ENCODE measurements at places on chromosomes 11 and 22. TPM values are rescaled to one million over a fixed set of nuclear protein-coding genes. Genes with fewer than 3 reads are reported as not detected.

DNA sequence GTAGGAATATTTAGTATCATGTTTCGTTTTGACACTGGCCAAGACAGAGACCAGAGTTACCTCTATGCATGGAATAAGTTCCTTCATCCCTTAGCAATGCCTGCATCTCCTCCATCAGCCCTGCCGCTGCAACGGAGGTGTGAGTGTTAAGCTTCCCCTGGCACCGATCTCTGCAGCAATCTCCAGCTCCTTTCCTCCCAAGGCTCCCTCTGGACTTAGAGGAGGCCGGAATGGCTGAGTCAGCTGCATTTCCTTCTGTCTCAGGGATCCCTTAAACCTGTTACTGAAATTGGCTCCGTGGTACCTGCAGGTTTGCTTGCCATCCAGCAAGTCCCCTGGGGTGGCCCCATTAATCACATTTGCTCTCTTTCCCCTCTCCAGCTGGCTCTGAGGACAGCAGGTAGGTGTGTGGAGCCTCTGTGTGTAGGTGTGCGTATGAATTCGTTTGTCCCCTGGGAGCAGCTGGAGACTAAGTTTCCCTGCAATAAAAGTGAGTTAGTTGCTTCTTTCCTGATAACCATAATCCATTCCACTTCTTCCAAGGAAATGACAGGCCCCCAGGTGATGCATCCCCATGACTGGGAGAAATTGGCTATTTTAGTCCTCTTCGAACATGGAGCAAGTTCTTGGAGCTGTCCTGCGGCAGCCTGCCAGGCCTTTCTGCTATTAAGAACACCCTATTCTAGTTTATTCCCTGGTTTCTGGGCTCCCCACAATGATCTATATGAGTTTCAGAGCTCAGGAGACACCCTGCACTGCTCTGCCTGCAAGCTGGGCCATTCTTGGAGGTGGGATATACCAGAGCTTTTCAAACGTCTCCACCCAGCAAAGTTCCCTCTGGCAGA, 457.2 kb upstream of the CADM1 start:
- no peak for DNase-seq

LRRC10B gene
- 0.14 TPM for polyA plus RNA-seq

GRCh38 chr22:41288245-41288946, 2.4 kb upstream of the RANGAP1 start:
- DNase-seq: no peak

DNA sequence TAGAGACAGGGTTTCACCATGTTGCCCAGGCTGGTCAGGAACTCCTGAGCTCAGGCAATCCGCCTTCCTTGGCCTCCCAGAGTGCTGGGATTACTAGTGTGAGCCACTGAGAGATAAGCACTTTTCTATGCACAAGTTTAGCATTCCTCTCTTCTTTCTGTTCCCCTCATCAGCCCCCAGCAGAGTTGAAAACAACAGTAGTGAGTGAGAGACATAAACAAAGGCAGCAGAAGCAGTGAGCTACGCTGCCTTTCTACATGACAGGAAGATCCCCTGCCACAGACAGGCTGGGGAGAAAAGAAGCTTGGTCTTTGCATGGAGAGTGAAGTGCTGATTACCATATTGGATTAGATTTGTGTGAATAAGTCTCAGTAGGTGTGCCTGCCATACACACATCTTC, 392.0 kb upstream of the KIRREL3 start:
- no peak for DNase-seq

- no peak for DNase-seq
These were observed 7.6 kb downstream of the APOBEC3A start for GRCh38 chr22:38964989-38965388.

PANX3 gene
- not detected for polyA plus RNA-seq

DNA sequence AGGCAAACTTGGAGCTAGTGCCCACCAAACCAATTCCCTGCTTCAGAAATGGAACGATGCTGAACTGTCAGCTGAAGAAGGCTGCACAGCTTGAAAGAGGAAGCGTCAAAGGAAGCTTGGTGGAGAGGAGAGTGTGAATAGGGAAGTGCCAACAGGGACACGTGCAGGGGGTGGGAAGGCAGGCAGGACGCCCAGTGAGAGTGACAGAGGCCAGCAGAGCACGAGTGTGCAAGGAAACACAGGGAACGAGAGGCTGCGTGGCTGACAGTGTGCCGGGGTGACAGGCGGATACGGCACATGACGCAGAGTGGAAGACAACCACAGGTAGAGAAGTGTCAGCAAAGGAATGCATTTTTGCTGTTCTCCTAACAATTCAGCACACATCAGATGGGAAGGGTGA, 196.4 kb downstream of the LARGE1 start:
- DNase-seq: no peak

ARRB1 gene
- polyA plus RNA-seq: 16.2 TPM

DNA sequence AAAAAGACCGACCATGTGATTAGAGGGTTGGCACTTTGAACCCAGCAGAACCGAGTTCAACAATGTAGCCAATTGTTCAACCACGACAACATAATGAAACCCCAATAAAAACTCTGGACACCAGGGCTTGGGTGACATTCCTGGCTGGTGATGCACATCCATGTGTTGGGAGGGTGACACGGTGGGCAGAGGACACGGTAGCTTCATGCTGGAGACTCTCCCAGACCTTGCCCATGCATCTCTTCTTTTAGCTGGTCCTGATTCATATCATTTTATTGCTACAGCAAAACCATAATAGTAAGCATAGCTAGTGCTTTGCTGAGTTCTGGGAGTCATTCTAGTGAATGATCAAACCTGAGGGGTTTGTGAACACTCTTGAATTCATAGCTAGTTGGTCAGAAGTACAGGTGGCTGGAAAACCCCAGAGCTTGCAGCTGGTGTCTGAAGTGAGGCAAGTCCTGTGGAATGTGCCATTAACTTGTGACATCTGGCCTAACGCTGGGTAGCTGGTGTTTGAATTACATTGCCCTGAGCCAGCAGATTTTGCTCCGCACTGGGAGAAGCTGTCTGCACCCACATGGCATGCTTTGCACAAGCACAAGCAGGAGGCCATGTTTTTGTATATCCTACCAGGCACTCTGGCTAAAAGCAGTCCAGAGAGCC, 14.0 kb downstream of the RPUSD4 start:
- no peak for DNase-seq

OR2D2 gene
- not detected for polyA plus RNA-seq

- DNase-seq: no peak
These were observed 504.3 kb downstream of the FAM181B start for GRCh38 chr11:82229341-82229740.

GGTLC2 gene
- not detected for polyA plus RNA-seq

DNA sequence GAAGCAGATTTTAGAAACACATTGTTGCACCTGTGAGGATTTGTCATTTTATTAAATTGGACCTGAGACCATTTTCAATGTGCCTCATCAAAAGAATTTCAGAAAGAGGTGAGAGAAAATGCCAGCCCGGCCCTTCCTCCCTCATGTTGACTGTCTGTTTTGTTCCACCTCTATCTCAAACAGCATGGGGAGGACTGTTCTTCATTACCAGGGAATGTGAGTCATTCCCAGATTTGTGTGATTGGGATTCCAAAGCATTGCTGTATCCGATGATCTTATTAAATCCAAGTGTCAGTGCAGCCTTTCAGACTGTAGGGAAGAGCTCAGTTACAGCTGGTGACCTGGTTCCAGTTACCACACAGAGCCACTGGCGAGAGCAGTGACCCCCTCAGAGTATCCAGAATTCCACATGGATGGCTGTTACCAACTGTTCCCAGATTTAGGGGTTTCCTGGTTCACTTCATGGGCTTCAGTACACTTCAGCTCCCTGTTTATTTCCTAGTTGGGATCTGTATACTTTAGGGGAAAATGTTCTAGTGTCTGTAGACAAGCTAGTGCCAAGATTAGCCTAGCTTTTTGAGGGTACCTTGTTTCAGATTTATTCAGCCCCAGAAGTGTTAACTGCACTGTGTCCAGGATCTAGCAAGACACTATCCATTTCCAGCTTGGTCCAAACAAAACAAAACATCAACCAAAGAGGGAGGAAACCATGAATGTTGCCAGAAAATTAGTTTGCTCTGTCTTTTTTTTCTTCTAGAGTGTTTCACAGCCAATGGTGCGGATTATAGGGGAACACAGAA, 20.9 kb downstream of the KREMEN1 start:
- peak; percentile 55 for DNase-seq

CLMP gene
- polyA plus RNA-seq: 12.0 TPM

OR51A4 gene
- not detected for polyA plus RNA-seq

- peak; percentile 83 for DNase-seq
These were observed 72.0 kb downstream of the FLI1 start for GRCh38 chr11:128765571-128766549.

GRCh38 chr22:43269246-43269645, 73.9 kb downstream of the SCUBE1 start:
- no peak for DNase-seq

GRCh38 chr11:73989156-73989555, 6.5 kb upstream of the UCP2 start:
- no peak for DNase-seq

DNA sequence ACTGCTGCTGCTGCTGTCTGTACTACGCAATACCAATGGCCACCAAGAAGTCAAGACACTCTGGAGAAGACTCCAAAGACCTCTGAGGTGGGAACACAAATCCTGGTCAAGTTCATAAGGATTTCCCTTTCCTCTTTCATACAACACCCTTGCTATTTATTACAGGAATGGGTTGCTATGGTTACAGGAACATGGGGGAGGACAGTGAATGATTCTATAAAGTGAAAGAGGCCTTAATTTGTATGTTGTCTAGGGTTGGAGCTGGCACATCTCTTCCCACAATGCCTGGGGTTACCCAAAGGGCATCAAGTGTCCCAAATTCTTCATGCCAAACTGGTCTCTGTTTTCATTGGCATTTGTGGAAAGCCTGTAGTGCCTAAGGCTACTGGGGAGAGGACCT, 11.4 kb upstream of the SEC14L3 start:
- DNase-seq: no peak

GRCh38 chr22:50507421-50507990, at the start of gene LMF2:
Gene LMF2, minus strand, starts transcription at chr22:50507702. Its CDS starts 27 bp downstream, at chr22:50507675.
- no peak for DNase-seq

DNA sequence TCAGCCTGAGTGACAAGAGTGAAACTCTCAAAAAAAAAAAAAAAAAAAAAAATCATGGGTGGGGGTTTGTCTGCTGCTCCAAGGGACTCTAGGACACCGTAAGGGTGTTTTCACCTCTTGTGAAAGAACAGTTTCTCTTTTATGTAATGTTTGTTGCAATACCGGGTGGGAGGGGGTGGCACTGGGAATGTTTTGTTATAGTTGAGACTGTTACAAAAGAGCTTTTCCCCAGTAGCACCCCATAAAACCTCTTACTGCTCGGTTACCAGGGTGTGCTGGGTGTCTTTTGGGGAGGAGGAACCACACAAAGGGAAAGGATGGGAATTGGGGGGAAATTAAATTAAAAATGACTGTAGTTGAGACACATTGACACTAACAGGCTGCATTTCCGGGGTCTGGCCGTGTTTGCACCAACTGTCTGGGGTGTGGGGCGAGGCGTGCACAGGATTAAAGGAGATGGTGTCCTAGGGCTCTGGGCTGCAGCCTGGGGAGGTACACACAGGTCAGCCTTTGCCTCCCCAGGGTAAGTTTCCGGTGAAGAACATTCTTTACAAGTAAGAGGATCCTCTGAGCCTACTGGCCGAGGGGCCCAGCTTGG, 1.6 kb downstream of the NFAM1 start:
- DNase-seq: no peak

DNA sequence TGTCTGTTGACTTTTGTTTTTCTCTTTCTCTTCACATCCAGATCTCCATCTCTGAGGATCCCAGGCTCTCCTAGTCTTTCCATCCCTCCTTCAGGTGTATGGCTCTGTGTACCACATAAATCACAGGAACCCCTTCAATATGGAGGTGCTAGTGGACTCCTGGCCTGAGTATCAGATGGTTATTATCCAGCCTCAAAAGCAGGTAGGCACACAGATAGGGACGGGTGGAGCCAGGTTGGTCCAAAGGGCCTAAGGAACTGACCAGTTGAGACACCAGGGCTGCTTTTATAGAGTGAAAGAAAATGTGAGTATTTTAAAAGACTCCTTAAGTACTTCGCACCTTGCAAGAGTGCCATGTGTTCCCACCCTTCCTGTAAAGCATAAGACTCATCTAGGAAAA, 39.9 kb downstream of the GLYATL1 start:
- DNase-seq: no peak

LIF gene
- 0.76 TPM for polyA plus RNA-seq

DNA sequence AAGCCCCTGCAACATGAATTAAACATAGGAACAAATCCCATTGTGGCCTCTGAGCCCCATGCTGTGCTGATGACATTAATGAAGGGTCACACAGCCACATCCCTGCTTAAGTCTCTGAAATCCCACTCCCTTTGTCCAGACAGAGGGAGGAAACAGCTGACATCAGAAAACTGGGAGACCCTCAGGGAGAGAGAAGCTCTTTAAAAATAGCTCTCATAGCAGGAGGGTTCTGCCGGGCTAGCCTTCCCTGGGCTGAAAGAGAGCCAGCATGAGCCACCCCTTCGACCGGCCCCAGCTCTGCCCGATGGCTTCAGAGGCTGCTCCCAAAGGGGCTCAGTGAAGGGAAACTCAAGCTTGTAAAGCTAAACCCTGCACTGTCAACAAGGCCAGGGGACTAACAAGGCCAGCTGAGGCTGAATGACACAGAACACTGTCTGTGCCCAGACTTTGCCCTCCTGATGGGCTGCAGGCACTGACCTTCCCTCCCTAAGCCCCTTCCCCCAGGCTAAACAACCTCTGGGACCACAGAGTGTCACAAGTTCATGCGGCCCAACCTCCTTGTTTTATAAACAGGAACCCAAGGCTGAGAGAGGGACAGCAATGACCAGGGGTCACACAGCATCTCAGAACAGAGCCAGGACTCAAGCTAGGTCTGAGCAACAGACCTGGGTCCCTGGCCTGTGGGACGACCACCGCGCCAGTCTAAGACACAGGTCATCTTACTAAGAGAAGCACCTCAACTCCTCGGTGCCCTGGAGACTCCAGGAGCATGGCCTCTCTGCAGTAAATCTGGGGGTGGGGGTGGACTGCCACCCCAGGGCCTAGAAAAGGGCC, 163.8 kb downstream of the CHST1 start:
- DNase-seq: no peak

SEPTIN3 gene
- 0.75 TPM for polyA plus RNA-seq

DAGLA gene
- 4.6 TPM for polyA plus RNA-seq

SHANK2 gene
- polyA plus RNA-seq: 1.3 TPM

GRCh38 chr11:10096987-10097386, 197.0 kb downstream of the SBF2 start:
- no peak for DNase-seq

SAA4 gene
- polyA plus RNA-seq: not detected

OR6T1 gene
- polyA plus RNA-seq: not detected

DEPDC5 gene
- polyA plus RNA-seq: 6.8 TPM

INS gene
- polyA plus RNA-seq: not detected

ADSL gene
- 219 TPM for polyA plus RNA-seq

GRCh38 chr11:123659311-123659710, 4.9 kb upstream of the SCN3B start:
- DNase-seq: no peak

- DNase-seq: no peak
These were observed 196.2 kb downstream of the SOX6 start for GRCh38 chr11:16160146-16160545.

SMC1B gene
- polyA plus RNA-seq: 0.11 TPM

GRCh38 chr11:97703851-97704250, 1314.0 kb downstream of the JRKL start:
- no peak for DNase-seq

Measured in forelimb muscle (tissue), 1 donor.